Activated CD4-positive, alpha-beta T cell treated with anti-CD3 and anti-CD28 coated beads, Interleukin-2, amount 50 U/mL, for 1 hour (primary cell): ENCODE measurements at places on chromosomes 16 and 17.

- no peak for DNase-seq
Measured at GRCh38 chr17:67659028-67659427, 58.7 kb upstream of the NOL11 start.

GRCh38 chr17:16074423-16074822, 74.8 kb downstream of the TTC19 start:
- DNase-seq: no peak

DNA sequence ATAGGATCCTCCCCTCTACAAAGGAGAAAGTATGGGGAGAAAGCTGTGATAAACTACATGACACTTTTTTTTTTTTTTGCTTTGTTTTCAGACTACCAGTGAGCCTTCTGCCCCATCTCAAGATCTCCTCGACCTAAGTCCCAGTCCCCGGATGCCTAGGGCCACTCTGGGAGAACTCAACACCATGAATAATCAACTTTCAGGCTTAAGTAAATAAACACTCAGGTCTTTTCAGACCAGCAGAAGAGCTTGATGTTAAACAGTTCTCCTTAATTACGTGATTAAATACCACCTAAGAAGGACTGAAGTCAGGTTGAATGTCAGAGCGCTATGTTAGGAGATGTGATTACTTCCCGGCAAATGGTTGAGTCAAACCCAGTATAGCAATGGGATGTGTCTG, 31.4 kb downstream of the COX11 start:
- DNase-seq: no peak

GRCh38 chr16:20347666-20348364, 4.7 kb downstream of the UMOD start:
- no peak for DNase-seq

DNA sequence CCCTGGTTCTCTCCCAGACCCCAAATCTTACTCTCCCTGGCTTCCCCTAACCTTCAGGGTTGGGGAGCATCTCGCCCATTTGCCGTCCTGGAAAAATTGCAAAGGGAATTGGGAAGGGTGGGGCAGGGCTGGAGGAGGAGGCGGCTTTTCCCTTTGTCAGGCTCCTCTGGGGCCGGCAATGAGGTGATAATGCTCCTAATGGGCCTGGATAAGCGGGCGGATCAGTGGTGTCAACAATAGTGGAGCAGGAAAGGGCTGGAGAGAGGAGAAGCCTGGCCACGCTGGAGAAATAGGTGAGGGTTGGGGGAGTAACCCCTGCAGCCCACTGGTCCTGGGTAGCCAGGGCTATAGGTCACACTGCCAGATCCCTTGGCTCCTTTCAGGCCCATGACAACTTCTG, 12.3 kb downstream of the SCN4A start:
- DNase-seq: no peak

DNA sequence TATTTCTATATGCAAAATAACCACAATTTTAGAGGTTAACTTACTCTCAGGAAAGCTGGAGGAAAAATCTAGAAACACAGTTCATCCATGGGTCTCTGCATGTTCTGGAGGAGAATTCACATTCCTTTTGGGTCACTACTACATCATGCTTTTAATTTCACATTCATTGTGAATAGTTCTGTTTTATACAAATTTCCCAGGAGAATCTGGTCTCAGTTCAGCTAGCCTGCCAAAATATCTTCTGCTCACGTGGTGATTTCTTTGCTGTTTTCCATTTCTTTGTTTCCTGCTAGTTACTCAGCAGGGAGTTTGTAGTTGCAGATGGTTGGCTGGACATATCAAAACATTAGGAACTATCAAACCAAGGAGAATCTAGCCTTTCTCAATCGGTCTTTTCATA, at the start of gene ABCA9:
TSS of gene ABCA9 (minus strand) at position 106 of the 400 bp plus-strand sequence. CDS start 9,801 bp downstream, outside the sequence.
- no peak for DNase-seq

DNA sequence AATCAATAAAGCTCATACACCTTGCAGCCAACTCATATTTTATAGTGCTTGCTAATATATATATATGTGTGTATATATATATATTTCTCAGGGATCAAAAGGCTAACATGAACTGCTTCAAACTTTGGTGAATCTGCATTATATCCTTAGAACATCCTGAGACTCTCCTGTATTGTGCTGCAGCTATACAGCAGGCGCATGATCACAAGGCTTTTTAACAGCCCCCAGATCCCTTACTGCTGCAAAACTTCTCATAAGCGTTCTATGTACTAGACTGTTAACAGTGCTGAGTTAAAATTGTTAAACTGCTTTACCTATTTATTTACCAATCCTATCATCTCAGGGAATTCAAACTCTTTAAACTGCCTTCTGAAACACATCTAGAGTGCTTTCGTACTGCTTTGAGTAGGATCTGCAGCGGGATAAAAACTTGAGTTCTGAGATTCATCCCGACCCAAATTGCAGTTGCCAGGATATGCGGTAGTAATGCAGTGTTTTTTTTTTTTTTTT, 1.3 kb downstream of the GPATCH8 start:
- DNase-seq: no peak

- DNase-seq: no peak
Measured at GRCh38 chr17:360092-360750, 7.6 kb upstream of the RPH3AL start.

GRCh38 chr16:65312795-65313194, 190.9 kb upstream of the CDH11 start:
- no peak for DNase-seq

- no peak for DNase-seq
Measured at GRCh38 chr17:5344914-5345313, 62.8 kb downstream of the RABEP1 start.

GRCh38 chr17:78421084-78421533, 42.7 kb downstream of the PGS1 start:
- no peak for DNase-seq

- peak; percentile 43 for DNase-seq
Measured at GRCh38 chr17:67359960-67360791, 6.2 kb downstream of the PSMD12 start.

- DNase-seq: no peak
Measured at GRCh38 chr16:85029981-85030401, 2.4 kb downstream of the KIAA0513 start.

DNA sequence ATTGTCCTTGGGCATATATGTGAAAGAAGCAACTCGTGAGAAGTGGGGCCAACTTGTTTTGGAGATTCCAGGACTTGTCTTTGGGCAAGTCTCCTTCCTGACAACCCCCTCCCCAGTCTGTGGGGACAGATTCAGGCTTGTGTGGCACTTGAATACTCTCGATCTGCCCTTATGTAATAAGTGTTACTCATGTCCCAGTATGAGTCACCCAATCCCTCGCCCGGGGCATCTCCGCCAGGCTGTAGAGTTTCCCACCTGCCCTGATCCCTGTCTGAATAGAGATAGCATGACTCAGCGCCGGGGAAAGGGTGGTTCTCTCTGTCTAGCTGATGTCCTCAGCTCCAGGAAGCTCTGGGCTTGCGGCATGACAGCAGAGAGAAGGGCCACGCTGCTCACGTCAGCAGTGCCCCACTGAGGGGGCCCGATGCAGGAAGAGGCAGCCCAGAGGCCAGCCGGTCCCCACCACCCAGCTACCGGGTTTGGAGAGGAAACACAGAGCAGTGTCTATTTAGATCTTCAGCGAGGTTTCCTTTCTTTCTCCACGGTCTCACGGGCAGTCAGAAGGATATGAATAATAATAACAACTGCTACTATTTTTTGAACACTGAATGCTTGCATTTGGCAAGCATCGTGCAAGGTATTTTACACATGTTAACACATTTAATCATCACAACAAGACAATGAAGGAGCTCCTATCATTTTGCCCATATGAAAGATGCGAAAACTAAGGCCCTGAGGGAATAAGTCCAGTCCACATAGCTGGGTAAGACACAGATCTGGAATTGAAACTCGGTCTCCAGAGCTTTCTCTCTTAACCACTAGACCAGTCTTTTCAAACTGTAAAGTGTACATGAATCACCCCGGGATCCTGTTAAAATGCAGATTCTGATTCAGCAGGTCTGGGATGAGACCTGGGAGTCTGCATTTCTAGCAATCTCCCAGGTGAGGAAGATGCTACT, 426.7 kb upstream of the MAF start:
- peak; percentile 33 for DNase-seq

- no peak for DNase-seq
Measured at GRCh38 chr16:62034231-62035114, 1.8 kb downstream of the CDH8 start.

DNA sequence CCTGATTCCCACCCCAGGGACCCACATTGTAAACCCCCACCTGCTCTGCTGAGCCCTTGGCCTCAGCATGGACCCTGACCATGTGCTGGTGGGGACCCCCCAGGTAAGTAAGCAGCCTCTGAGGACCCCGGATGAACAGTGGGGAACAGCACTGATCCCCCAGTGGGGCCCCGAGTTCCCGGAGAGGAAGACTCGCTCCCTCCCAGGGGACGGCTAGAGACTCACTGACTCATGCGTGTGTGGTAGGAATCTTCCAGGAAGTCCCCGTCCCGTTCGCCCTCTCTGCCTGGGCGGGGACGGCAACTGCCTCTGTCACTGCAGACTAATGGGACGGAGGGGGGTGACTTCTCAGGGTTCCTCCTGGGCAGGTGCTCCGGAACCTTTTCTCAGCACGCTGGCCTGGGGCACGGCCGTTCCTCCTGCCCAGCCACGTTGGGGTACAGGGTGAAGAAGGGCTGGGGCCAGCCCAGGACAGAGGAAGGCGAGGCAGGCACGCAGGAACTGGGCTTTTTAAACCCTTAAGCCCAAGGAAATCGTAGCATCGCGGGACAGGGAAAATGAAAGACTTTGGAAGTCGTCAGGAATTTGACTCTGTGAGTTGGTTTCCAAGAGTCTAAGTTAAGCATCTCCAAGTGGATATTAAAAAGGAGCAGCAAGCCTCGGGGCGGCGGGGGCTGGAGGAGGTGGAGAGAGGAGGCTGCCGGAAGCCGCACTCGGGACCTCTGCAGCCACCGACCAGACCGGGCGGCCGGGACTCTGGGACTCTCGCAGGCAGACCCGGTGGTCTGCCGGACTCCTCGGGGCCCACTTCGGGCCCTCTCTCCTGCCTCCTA, 178.7 kb downstream of the SEC14L1 start:
- peak; percentile 64 for DNase-seq

DNA sequence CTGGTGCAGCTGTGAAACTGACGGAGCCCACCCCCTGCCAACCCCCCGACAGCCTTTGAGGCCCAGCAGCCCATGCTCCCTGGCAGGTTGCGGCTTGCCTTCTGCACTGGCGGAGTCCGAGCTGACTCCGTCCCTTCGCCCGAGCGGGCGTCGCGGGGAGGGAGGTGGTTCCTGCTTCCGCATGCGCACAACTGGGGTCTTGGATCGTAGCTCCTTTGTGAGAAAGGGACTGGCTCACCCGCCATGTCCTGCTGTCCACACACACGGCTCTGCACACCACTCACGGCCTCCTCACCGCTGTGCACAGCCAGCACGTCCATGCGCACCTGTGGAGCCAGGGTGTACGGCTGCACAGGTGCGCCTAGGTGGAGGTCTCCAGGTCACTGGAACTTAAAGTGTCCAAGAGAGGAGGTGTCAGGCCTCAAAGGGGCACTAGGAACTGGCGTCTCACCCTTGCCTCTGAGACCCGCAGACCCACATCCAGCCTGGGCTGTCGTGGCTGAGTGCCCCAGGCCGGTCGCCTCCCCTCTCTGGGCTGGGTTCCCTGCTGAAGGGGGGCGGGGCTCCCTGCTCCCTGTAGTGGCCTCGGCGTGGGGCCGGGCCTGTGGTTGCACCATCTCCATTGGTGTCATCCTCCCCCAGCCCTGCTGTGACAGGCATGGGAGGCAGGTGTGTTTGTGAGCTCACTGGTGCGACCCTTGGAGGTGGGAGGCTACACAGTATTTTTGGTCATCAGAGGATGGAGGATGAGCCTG, 45.3 kb downstream of the JPH3 start:
- no peak for DNase-seq

DNA sequence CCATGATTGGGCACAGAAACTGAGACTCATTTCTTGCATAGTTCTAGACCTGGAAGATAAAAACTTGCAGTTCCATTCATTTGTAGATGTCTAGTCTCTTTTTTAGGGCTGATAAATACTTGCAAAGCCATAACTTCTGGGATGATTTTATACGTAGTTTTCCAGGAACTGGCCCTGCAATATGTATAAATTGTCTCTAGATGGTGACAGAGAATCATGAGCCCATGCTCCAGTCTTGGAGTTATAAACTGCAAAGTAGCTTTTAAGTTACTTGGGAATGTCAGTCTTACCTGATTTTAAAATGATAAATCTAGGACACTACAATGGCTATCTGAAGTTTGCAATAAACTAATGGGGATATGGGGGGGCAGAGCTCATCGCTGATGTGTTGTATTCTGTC, 3.0 kb upstream of the ADAMTS18 start:
- DNase-seq: no peak

DNA sequence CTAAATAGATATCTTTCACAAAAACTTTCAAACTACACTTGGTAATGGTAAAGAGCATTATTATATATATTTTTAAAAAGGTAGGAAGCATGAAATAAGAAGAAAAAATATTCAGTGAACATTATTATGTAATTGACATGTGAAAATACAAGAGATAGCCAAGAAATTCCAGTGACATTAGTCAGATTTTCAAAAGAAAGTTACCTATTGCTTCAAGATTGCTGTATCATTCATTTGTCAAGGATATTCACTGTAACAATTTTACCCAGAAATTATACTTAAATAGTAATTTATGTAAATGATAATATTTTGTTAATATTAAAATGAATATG, 350.2 kb downstream of the KIF2B start:
- no peak for DNase-seq

DNA sequence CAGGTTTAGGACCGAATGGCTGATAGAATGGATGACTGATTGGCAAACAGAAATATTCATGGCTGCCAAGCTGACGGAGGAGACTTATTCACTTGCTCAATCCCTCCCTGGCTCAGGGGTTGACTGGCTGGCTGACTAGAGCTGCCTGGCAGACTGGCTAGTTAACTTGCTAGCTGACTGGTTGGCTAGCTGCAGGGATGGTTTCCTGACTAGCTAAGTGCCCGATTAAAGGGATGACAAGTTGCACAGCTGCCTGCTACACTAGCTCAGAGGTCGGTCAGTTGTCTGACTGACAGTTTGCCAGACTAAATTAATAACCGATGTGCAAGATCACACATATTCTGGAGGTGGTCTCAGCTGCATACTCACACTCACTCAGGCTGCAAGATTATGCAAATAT, 1208.4 kb upstream of the CDH8 start:
- DNase-seq: no peak

DNA sequence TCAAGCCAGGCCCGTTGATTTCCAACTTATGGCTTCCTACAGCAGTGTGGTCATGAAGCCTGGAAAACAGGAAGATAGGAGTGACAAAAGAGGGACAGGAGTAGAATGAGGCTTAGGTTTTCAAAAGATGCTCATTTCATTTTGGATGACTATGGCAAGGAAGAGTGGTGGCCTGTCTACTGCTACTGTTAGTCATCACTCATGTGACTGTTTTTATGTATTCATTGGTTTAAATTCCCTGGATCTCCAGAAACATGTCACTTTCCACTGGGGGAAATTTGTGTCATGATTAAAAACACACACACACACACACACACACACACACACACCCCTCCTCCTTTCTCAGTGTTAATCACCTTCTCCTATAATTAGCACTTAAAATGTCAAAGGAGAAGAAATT, 1.1 kb upstream of the CYLD start:
- no peak for DNase-seq

- no peak for DNase-seq
Measured at GRCh38 chr17:66307257-66307656, 4.8 kb downstream of the PRKCA start.

GRCh38 chr17:72182371-72182873, 61.6 kb downstream of the SOX9 start:
- DNase-seq: no peak
